Progenitor cell of endocrine pancreas (in vitro differentiated cells): ENCODE measurements at places on chromosomes 1 and 21. TPM values are rescaled to one million over a fixed set of nuclear protein-coding genes. Genes with fewer than 3 reads are reported as not detected.

Gene SAMSN1
- total RNA-seq = not detected in 2 replicates

Gene CD53
- total RNA-seq = not detected in 2 replicates

Gene SLC66A1
- 25.7 and 26.7 TPM in 2 replicates for total RNA-seq

Gene AIM2
- 2.0 and 2.1 TPM in 2 replicates for total RNA-seq

Gene GGPS1
- total RNA-seq = 43.3 and 50.6 TPM in 2 replicates

Gene S100A4
- total RNA-seq = 7.6 and 11.1 TPM in 2 replicates

Gene NR0B2
- 10.3 and 11.9 TPM in 2 replicates for total RNA-seq

Gene GBP7
- not detected in 2 replicates for total RNA-seq

Gene CA6
- not detected in 2 replicates for total RNA-seq

Gene PLCH2
- total RNA-seq = 0.13 TPM in 1 of 2 replicates, not detected in the other

Gene AMY2A
- not detected in 2 replicates for total RNA-seq

Gene PDZK1
- 25.0 and 26.2 TPM in 2 replicates for total RNA-seq

Gene DUSP10
- total RNA-seq = 9.3 and 10.2 TPM in 2 replicates

Gene TMEM82
- 0.44 and 1.4 TPM in 2 replicates for total RNA-seq

Gene SOD1
- total RNA-seq = 164 and 176 TPM in 2 replicates

Gene OLIG2
- 0.72 and 1.4 TPM in 2 replicates for total RNA-seq

Gene RGS1
- total RNA-seq = 0.26 and 0.42 TPM in 2 replicates

Gene SLC44A5
- total RNA-seq = 8.8 and 9.5 TPM in 2 replicates

Gene DMRTA2
- 0.20 TPM in 1 of 2 replicates, not detected in the other for total RNA-seq

Gene OVAAL
- not detected in 2 replicates for total RNA-seq

Gene DNAH14
- total RNA-seq = 71.7 and 77.7 TPM in 2 replicates

Gene TINAGL1
- 2.6 and 4.4 TPM in 2 replicates for total RNA-seq

Gene RHOC
- total RNA-seq = 87.3 and 97.3 TPM in 2 replicates

Gene BRDT
- not detected in 2 replicates for total RNA-seq

Gene C1orf185
- total RNA-seq = not detected in 2 replicates

Gene RUNX3
- 0.07 TPM in 1 of 2 replicates, not detected in the other for total RNA-seq

Gene FABP3
- 0.73 and 0.74 TPM in 2 replicates for total RNA-seq

Gene WDR64
- 0.07 TPM in 1 of 2 replicates, not detected in the other for total RNA-seq

Gene AHCTF1
- total RNA-seq = 38.2 and 42.8 TPM in 2 replicates

Gene IQGAP3
- 29.6 and 32.4 TPM in 2 replicates for total RNA-seq

Gene PCSK9
- 18.7 and 19.5 TPM in 2 replicates for total RNA-seq

Gene DNAI4
- 11.7 and 14.3 TPM in 2 replicates for total RNA-seq

Gene PTAFR
- total RNA-seq = 0.19 and 0.27 TPM in 2 replicates

Gene FBLIM1
- 101 and 105 TPM in 2 replicates for total RNA-seq

Gene ZNF695
- total RNA-seq = 14.2 and 15.1 TPM in 2 replicates

Gene KRTAP10-4
- not detected in 2 replicates for total RNA-seq

Gene FAM163A
- 1.1 and 1.5 TPM in 2 replicates for total RNA-seq
